Subcutaneous preadipocyte (primary cell): ENCODE measurements at places on chromosomes 3 and 15. TPM values are rescaled to one million over a fixed set of nuclear protein-coding genes. Genes with fewer than 3 reads are reported as not detected.

Gene ZNF80
- total RNA-seq: not detected in 2 replicates

Gene TGM4
- total RNA-seq: under 0.01 and 0.39 TPM in 2 replicates

Gene CASR
- total RNA-seq: under 0.01 TPM in 1 of 2 replicates, not detected in the other

Gene ALDH1L1
- total RNA-seq: under 0.01 TPM in 1 of 2 replicates, not detected in the other

Gene ZNF774
- total RNA-seq: 0.73 and 0.98 TPM in 2 replicates

Gene DNAJA4
- total RNA-seq: 1.1 and 2.0 TPM in 2 replicates

Gene TMEM212
- not detected in 2 replicates for total RNA-seq

Gene ZIC1
- 21.7 TPM in 1 of 2 replicates, not detected in the other for total RNA-seq

Gene GPR87
- total RNA-seq: not detected in 2 replicates

Gene APOD
- total RNA-seq: 45.4 and 204 TPM in 2 replicates

Gene SI
- total RNA-seq: not detected in 2 replicates

Gene PRSS50
- total RNA-seq: not detected in 2 replicates

Gene NOX5
- 0.20 and 0.37 TPM in 2 replicates for total RNA-seq

Gene CD200
- total RNA-seq: not detected in 2 replicates

Gene GOLGA8S
- not detected in 2 replicates for total RNA-seq

Gene ATRIP
- 9.2 and 16.6 TPM in 2 replicates for total RNA-seq

Gene NAALADL2
- total RNA-seq: 15.1 and 19.0 TPM in 2 replicates

Gene CCR8
- not detected in 2 replicates for total RNA-seq

Gene AEN
- 36.7 and 62.2 TPM in 2 replicates for total RNA-seq

Gene DUOXA2
- total RNA-seq: not detected in 2 replicates

Gene CCR3
- total RNA-seq: not detected in 2 replicates

Gene NEO1
- 9.8 and 11.8 TPM in 2 replicates for total RNA-seq

Gene CFAP161
- under 0.01 TPM in 2 replicates for total RNA-seq

Gene GOLGA8Q
- total RNA-seq: 0.20 and 1.1 TPM in 2 replicates

Gene PPP1R14D
- total RNA-seq: not detected in 2 replicates

Gene SLC22A13
- total RNA-seq: 0.37 and 1.2 TPM in 2 replicates

Gene TRIM42
- total RNA-seq: not detected in 2 replicates

Gene ACP3
- 7.3 and 47.5 TPM in 2 replicates for total RNA-seq

Gene CCDC39
- total RNA-seq: under 0.01 TPM in 1 of 2 replicates, not detected in the other

Gene SYNPR
- total RNA-seq: not detected in 2 replicates

Gene EXD1
- not detected in 2 replicates for total RNA-seq

Gene ROBO2
- under 0.01 TPM in 1 of 2 replicates, not detected in the other for total RNA-seq

Gene NR2E3
- total RNA-seq: 0.20 and 0.37 TPM in 2 replicates

Gene EAF2
- total RNA-seq: 0.37 and 1.8 TPM in 2 replicates

Gene UROC1
- not detected in 2 replicates for total RNA-seq

Gene ANKRD34C
- total RNA-seq: not detected in 2 replicates

Gene PPCDC
- total RNA-seq: 9.2 and 10.4 TPM in 2 replicates

Gene OR5K3
- not detected in 2 replicates for total RNA-seq

Gene BNC1
- 1.5 and 14.3 TPM in 2 replicates for total RNA-seq

Gene A4GNT
- total RNA-seq: not detected in 2 replicates

Gene ECE2
- total RNA-seq: not detected in 2 replicates

Gene SLCO3A1
- 7.6 and 13.2 TPM in 2 replicates for total RNA-seq

Gene SENP2
- 18.4 and 22.7 TPM in 2 replicates for total RNA-seq

Gene CPLX3
- not detected in 2 replicates for total RNA-seq

Gene CPNE4
- total RNA-seq: 0.20 TPM in 1 of 2 replicates, not detected in the other

Gene FRMD4B
- total RNA-seq: 0.37 and 2.2 TPM in 2 replicates

Gene NRROS
- total RNA-seq: 3.3 and 4.9 TPM in 2 replicates

Gene CHRM5
- total RNA-seq: under 0.01 TPM in 1 of 2 replicates, not detected in the other

Gene FMN1
- under 0.01 and 0.59 TPM in 2 replicates for total RNA-seq

Gene TMPRSS7
- not detected in 2 replicates for total RNA-seq
